ENCODE measurements at places on chromosomes 1 and 21.

- H3K4me3 ChIP-seq = peak overlapping the region; percentile 52
- H3K27me3 ChIP-seq = no peaks in the 10 kb centered on the region
- H3K27ac ChIP-seq = peak overlapping the region; percentile 99
- DNase-seq = peak; percentile 55
- H3K4me1 ChIP-seq = peaks cover 55% of the 10 kb centered on the region
- peaks cover 41% of the 10 kb centered on the region for H3K36me3 ChIP-seq
Measured at GRCh38 chr1:16145030-16145661, 10.7 kb downstream of the EPHA2 start.

- H3K4me1 ChIP-seq = no peaks in the 10 kb centered on the region
- no peak overlapping the region for H3K27ac ChIP-seq
- H3K27me3 ChIP-seq = peaks cover 3% of the 10 kb centered on the region
- no peak for DNase-seq
- H3K36me3 ChIP-seq = peaks cover 2% of the 10 kb centered on the region
- H3K4me3 ChIP-seq = no peak overlapping the region
Measured at GRCh38 chr21:45631540-45631939, 12.0 kb upstream of the PCBP3 start.

GRCh38 chr1:180489976-180490375, 12.4 kb downstream of the ACBD6 start:
- H3K4me1 ChIP-seq = peaks cover 30% of the 10 kb centered on the region
- no peaks in the 10 kb centered on the region for H3K27me3 ChIP-seq
- H3K4me3 ChIP-seq = no peak overlapping the region
- H3K36me3 ChIP-seq = peaks cover 10% of the 10 kb centered on the region
- H3K27ac ChIP-seq = no peak overlapping the region
- no peak for DNase-seq

- H3K4me1 ChIP-seq = peaks cover 18% of the 10 kb centered on the region
- peaks cover 71% of the 10 kb centered on the region for H3K27me3 ChIP-seq
- no peak overlapping the region for H3K27ac ChIP-seq
- no peak for DNase-seq
Measured at GRCh38 chr1:18719786-18720451, 89.3 kb downstream of the PAX7 start.

- no peak overlapping the region for H3K4me3 ChIP-seq
- H3K36me3 ChIP-seq = peaks cover 2% of the 10 kb centered on the region
Measured at GRCh38 chr1:76336931-76337371, 262.4 kb downstream of the ST6GALNAC3 start.

GRCh38 chr1:31977385-31978131, 36.1 kb upstream of the KHDRBS1 start:
- no peaks in the 10 kb centered on the region for H3K27me3 ChIP-seq
- no peak overlapping the region for H3K4me3 ChIP-seq
- peak overlapping the region; percentile 90 for H3K27ac ChIP-seq

DNA sequence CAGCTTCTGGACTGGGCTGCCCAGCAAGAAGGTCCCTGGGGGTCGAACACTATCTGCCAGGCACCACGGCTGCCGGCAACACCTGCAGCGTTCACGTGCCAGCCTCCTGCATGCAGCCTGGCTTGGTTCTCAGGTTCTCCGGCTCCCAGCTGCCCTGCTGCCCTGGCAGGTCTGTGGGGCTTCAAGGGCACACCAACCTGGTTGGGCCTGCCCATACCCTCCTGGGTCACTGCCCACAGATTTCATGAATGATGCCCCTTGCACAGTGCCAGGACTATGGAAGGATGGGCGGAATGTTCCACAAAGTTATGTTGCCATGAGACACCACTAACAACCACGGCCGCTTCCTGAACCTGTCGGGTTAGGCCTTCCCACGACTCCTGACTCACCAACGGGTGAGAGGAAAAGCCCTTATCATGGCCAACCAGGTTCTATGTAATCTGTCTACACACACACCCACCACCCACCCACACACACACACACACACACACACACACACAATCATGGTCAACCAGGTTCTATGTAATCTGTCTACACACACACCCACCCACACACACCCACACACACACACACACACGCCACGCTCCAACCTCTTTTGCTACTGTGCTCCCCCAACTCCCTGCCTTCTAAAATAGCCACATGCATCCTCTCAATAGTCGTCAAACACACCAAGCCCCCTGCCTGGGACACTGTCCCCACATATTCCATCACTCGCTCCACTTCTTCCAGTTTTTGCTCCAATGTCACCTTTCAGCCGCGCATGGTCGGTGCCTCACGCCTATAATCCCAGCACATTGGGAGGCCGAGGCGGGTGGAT, 32.2 kb downstream of the HSPG2 start:
- no peak overlapping the region for H3K4me3 ChIP-seq
- peaks cover 3% of the 10 kb centered on the region for H3K36me3 ChIP-seq
- DNase-seq = no peak
- H3K27me3 ChIP-seq = no peaks in the 10 kb centered on the region

DNA sequence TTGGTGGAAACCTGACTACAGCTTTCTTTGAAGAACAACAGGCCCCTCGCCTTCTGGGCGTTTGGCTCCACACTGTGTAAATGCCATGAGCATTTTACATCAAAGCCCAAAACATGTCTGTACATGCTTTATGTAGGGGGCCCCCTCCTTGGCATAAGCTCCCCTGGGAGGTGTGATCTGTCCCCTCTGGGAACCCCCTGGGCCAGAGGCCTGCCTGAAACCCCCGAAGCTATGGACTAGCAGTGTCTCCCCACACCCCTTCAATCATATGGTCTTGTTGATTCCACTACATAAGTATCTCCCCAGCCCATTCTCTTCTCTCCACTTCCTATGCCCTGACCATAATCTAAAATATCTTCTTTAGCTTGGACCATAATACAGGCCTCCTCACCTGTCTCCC, 241.5 kb downstream of the C1orf94 start:
- no peak for DNase-seq
- H3K4me3 ChIP-seq = no peak overlapping the region
- H3K4me1 ChIP-seq = peaks cover 8% of the 10 kb centered on the region
- H3K36me3 ChIP-seq = no peaks in the 10 kb centered on the region

DNA sequence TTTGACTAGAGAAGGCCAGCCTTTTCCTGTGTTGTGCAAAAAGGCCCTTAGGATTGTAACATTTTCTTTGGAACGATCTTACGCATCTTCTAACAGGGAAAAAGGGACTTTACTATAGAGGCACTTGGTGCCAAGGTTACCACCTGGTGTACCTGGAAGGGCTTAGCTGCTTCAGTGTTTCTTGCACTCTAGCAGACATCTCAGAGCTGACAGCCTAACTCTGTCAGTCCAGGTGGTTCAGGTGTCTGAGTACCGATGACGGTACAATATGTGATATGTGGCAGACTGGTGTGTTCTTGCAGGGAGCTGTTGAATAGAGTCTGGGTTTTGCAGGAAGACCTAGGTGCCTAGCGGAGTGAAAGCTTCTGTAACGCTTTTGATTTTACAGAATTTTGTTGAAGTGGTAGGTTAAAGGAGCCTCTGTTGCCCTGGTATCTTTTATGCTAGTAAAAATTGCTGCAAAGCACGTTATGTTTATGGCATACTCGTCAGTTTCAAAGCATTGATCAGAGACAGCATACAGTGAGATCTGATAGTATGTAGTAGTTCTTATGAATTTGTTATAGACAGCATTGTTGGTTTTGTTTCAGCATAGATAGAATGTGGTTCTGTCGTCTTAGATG, 1.4 kb downstream of the MAGI3 start:
- H3K4me1 ChIP-seq = peaks cover 18% of the 10 kb centered on the region
- no peak for DNase-seq
- peaks cover 13% of the 10 kb centered on the region for H3K27me3 ChIP-seq
- no peak overlapping the region for H3K27ac ChIP-seq
- H3K36me3 ChIP-seq = peaks cover 6% of the 10 kb centered on the region
- peak overlapping the region; percentile 69 for H3K4me3 ChIP-seq

DNA sequence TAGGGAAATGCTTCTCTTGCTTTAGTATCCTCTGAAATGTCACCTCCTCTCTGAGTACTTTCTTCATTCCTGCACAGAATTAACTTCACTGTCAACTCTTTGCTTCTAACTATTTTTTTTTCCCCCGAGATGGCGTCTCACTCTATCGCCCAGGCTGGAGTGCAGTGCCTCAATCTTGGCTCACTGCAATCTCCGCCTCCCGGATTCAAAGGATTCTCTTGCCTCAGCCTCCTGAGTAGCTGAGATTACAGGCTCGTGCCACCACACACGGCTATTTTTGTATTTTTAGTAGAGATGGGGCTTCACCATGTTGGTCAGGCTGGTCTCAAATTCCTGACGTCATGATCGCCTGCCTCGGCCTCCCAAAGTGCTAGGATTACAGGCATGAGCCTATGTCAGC, 1.4 kb upstream of the PLPP3 start:
- H3K27me3 ChIP-seq = no peaks in the 10 kb centered on the region
- peak overlapping the region; percentile 44 for H3K4me3 ChIP-seq
- peak overlapping the region; percentile 14 for H3K27ac ChIP-seq
- H3K36me3 ChIP-seq = no peaks in the 10 kb centered on the region

- peaks cover 24% of the 10 kb centered on the region for H3K36me3 ChIP-seq
- H3K4me1 ChIP-seq = peaks cover 60% of the 10 kb centered on the region
- no peak overlapping the region for H3K4me3 ChIP-seq
- no peak for DNase-seq
Measured at GRCh38 chr1:91007827-91008226, 14.0 kb downstream of the ZNF644 start.

GRCh38 chr1:12316331-12316730, 86.5 kb downstream of the VPS13D start:
- DNase-seq = no peak
- no peak overlapping the region for H3K4me3 ChIP-seq
- no peaks in the 10 kb centered on the region for H3K27me3 ChIP-seq
- peaks cover 10% of the 10 kb centered on the region for H3K4me1 ChIP-seq

GRCh38 chr1:185162491-185162890, 5.5 kb downstream of the SWT1 start:
- no peak overlapping the region for H3K4me3 ChIP-seq
- H3K27ac ChIP-seq = no peak overlapping the region
- peaks cover 4% of the 10 kb centered on the region for H3K4me1 ChIP-seq
- peaks cover 3% of the 10 kb centered on the region for H3K27me3 ChIP-seq
- DNase-seq = no peak
- no peaks in the 10 kb centered on the region for H3K36me3 ChIP-seq

GRCh38 chr1:199545780-199546179, 481.7 kb upstream of the NR5A2 start:
- no peak overlapping the region for H3K27ac ChIP-seq
- no peak overlapping the region for H3K4me3 ChIP-seq
- H3K36me3 ChIP-seq = no peaks in the 10 kb centered on the region
- DNase-seq = peak; percentile 37

GRCh38 chr1:205512059-205513045, 7.9 kb downstream of the CDK18 start:
- H3K4me1 ChIP-seq = peaks cover 53% of the 10 kb centered on the region
- DNase-seq = no peak
- peaks cover 7% of the 10 kb centered on the region for H3K36me3 ChIP-seq

GRCh38 chr1:26478159-26478558, 5.9 kb downstream of the HMGN2 start:
- H3K36me3 ChIP-seq = peaks cover 47% of the 10 kb centered on the region
- peaks cover 13% of the 10 kb centered on the region for H3K4me1 ChIP-seq
- no peak for DNase-seq
- no peak overlapping the region for H3K27ac ChIP-seq
- no peak overlapping the region for H3K4me3 ChIP-seq

DNA sequence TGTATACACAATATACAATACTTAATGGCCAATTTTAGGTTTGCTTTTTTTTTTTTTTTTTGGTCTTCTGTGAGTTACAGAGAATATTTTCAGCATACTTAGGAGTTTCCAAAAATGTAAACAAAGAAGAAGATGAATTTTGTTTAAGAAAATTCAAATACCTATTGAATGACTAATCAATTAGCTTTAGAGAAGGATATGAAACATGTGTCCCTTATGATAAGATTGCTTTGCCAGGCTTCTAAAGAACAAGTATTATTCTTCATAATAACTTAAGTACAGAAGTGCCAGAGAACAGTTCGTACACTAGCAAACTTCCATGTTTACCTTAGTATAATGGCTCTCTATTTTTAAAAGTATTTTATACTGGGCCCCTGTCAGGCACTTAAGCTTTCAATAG, 1191.0 kb upstream of the NCAM2 start:
- no peak overlapping the region for H3K27ac ChIP-seq
- no peaks in the 10 kb centered on the region for H3K27me3 ChIP-seq
- no peaks in the 10 kb centered on the region for H3K36me3 ChIP-seq
- H3K4me3 ChIP-seq = no peak overlapping the region
- H3K4me1 ChIP-seq = peaks cover 3% of the 10 kb centered on the region

- peaks cover 6% of the 10 kb centered on the region for H3K36me3 ChIP-seq
- H3K4me1 ChIP-seq = no peaks in the 10 kb centered on the region
- no peak overlapping the region for H3K4me3 ChIP-seq
Measured at GRCh38 chr1:231803353-231803752, 176.8 kb downstream of the DISC1 start.

Measured in WTC11 (cell line).